ENCODE measurements at places on chromosomes 5 and 9.

DNA sequence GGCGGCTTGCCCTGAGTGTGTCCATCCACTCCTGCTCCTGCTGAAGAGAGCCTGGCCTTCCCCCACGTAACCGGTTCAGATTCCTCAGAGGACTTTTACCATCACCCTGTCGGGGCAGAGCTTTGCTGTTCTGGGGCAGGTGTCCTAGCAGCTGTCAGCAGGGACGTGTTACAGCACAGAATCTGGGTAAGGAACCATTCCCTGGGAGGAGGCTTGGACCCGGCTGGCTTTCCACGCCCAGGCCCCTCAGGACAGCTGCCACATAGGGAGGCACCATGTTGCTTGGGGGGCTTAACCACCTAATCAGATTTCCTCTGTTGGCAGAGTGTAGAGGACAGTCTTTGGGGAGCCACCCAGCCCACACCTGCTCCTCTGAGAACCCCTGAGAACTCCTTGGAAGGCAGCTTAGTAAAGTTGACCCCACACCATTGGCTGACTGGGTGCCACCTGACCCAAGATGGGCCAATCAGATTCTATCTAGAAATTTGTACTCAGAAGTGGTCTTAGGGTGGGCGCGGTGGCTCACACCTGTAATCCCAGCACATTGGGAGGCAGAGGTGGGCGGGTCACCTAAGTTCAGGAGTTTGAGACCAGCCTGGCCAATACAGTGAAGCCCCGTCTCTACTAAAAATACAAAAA is 23.3 kb upstream of the EEIG1 start:
- no peak overlapping the region for H3K27ac ChIP-seq
- peaks cover 8% of the 10 kb centered on the region for H3K36me3 ChIP-seq
- peak; percentile 26 for DNase-seq
- no peak overlapping the region for H3K4me3 ChIP-seq

- no peak for DNase-seq
- peaks cover 24% of the 10 kb centered on the region for H3K4me1 ChIP-seq
Measured at GRCh38 chr9:16571127-16571802, 299.2 kb downstream of the BNC2 start.

- peaks cover 36% of the 10 kb centered on the region for H3K4me1 ChIP-seq
- H3K27ac ChIP-seq = peak overlapping the region; percentile 60
- DNase-seq = no peak
Measured at GRCh38 chr5:34580983-34581382, 75.1 kb upstream of the RAI14 start.

- no peak overlapping the region for H3K4me3 ChIP-seq
- peaks cover 2% of the 10 kb centered on the region for H3K27me3 ChIP-seq
- peaks cover 5% of the 10 kb centered on the region for H3K36me3 ChIP-seq
- H3K27ac ChIP-seq = no peak overlapping the region
Measured at GRCh38 chr9:69371001-69371400, 46.0 kb downstream of the ENTREP1 start.

- peaks cover 4% of the 10 kb centered on the region for H3K36me3 ChIP-seq
Measured at GRCh38 chr5:179266291-179267070, 78.8 kb downstream of the ADAMTS2 start.

DNA sequence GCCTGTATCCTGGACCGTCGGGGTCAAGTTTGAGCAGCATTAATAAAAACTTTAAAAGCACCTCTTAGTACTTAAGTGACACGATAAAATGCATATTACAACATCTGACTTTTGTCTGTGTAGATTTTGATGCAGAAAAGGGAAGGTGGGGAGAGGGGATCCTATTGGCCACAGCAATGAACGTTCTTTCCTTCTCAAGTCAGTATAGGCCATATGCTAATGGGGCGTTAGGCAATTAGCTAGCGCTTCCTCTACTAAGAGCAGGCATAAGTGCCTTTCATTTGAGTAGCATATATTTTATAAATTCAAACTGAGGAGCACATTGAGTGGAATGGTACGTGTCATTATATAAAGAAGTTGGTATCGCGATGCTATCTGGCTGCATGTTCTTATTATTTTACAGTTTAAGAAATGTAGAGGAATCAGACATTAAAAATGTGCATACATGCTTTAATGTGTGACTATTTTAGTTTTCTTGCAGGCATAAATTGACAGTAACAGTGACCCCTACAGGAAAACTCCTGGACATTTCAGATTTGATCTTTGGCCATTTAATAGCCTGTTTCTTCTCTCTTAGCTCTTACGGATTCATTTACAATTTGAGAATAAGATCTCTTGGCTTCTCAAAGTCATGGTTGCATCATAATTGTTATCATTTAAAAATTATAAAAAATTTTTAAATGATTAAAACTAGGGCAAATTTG is 1.1 kb upstream of the GNA14 start:
- H3K36me3 ChIP-seq = no peaks in the 10 kb centered on the region
- H3K4me1 ChIP-seq = peaks cover 2% of the 10 kb centered on the region
- no peak for DNase-seq

DNA sequence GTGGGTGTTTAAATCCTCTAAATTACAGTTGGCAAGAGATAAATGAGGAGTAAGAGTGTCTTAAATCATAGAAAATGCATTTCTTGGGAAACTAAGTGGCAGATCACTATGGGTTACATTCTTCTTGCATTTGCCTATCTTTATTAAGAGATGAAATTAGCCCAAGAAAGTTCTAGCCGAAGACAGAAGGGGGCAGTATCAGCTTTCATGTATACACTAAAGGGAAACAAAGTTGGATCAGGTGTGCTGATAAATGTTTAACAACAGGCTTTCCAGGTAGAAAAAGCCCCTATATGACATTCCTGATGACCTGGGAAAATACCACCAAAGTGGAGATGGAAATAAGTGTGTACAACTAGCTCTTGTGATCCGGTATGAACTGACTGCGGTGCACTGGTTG is 81.9 kb upstream of the TLR4 start:
- no peak overlapping the region for H3K4me3 ChIP-seq
- H3K4me1 ChIP-seq = no peaks in the 10 kb centered on the region
- peaks cover 27% of the 10 kb centered on the region for H3K36me3 ChIP-seq
- no peak for DNase-seq
- H3K27me3 ChIP-seq = peaks cover 2% of the 10 kb centered on the region

DNA sequence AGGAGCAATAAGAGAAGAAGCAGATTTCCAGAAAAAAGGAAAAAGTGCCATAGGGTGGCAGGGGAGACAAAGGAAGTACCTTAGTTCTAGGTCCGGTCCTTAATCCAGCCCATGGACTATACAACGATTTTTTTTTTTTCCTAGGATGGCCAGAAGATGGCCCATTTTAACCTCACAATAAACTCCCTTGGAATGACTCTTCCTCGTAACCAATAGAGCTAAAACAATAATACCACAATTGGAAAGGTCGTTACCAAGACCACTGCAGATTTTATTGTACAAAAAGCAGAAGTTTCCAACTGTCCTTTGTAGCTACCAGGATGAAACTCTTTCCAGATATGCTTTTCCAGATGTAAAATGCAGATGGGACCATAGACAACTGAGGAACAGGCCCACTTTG is 34.4 kb upstream of the SSBP2 start:
- H3K27me3 ChIP-seq = no peaks in the 10 kb centered on the region
- peaks cover 17% of the 10 kb centered on the region for H3K4me1 ChIP-seq
- H3K4me3 ChIP-seq = no peak overlapping the region
- no peaks in the 10 kb centered on the region for H3K36me3 ChIP-seq
- DNase-seq = no peak

- no peaks in the 10 kb centered on the region for H3K4me1 ChIP-seq
- DNase-seq = no peak
- no peak overlapping the region for H3K27ac ChIP-seq
- no peaks in the 10 kb centered on the region for H3K36me3 ChIP-seq
- no peaks in the 10 kb centered on the region for H3K27me3 ChIP-seq
- H3K4me3 ChIP-seq = no peak overlapping the region
Measured at GRCh38 chr5:168612123-168612522, 33.0 kb upstream of the PANK3 start.

DNA sequence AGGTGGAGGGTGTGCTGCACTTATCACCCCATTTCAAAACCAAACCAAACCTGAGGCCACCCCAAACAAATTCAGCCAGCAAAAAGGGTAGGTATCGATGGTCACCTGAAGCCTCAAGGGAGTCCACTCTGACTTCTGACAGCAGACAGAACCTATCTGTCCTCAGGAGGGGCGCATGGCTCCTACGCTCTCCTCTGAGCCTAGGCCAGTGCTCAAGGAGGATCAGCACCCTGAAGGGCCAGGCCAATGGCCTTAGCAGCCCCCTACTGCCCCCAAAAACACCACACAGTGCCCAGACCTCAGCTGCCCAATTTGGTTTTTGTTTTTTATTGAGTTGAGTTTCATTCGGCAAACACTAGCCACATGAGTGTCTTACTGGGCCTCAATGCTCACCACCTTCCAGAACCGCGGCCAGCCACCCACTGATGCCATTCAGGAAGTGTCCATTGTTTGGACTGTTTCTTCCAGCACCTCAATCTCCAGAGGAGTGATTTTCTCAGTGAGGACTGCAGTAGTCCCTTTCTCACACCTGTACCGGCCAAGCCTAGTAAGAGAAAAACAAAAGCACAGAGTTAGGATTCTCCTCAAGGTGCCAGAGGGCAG is 62.0 kb downstream of the PSMB7 start:
- H3K4me3 ChIP-seq = no peak overlapping the region
- no peak for DNase-seq
- H3K36me3 ChIP-seq = no peaks in the 10 kb centered on the region
- peaks cover 45% of the 10 kb centered on the region for H3K4me1 ChIP-seq

- H3K27me3 ChIP-seq = peaks cover 8% of the 10 kb centered on the region
- no peak overlapping the region for H3K27ac ChIP-seq
- H3K4me3 ChIP-seq = no peak overlapping the region
Measured at GRCh38 chr5:68499987-68500386, 284.4 kb downstream of the PIK3R1 start.

DNA sequence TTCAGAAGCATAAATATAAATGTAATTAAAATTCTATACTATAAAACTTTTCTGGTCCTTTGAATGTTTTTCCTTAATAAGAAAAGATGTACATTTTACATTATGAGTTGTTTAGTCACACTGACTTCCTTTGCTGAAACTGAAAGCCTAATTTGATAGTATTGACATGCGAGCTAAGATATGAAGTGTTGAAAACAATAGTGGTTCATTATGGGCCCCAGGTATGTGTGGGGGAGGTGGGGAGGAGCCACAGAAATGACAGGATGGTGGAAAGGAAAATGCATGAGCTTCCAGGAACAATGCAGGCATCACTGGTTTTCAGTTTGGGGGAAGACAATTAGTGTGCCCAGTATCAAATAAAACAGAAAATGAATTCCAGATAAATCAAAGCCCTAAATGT is 35.4 kb upstream of the RLN1 start:
- H3K27me3 ChIP-seq = no peaks in the 10 kb centered on the region
- no peaks in the 10 kb centered on the region for H3K36me3 ChIP-seq
- H3K4me1 ChIP-seq = no peaks in the 10 kb centered on the region
- H3K4me3 ChIP-seq = no peak overlapping the region
- DNase-seq = no peak

- H3K27ac ChIP-seq = no peak overlapping the region
- H3K4me3 ChIP-seq = no peak overlapping the region
- H3K36me3 ChIP-seq = no peaks in the 10 kb centered on the region
- H3K27me3 ChIP-seq = peaks cover 2% of the 10 kb centered on the region
- no peak for DNase-seq
Measured at GRCh38 chr5:3035452-3035851, 284.0 kb upstream of the IRX2 start.

GRCh38 chr5:174559141-174559540 is 165.2 kb upstream of the MSX2 start:
- H3K36me3 ChIP-seq = peaks cover 5% of the 10 kb centered on the region
- peaks cover 1% of the 10 kb centered on the region for H3K27me3 ChIP-seq
- H3K4me3 ChIP-seq = no peak overlapping the region
- H3K27ac ChIP-seq = no peak overlapping the region
- DNase-seq = no peak
- no peaks in the 10 kb centered on the region for H3K4me1 ChIP-seq

DNA sequence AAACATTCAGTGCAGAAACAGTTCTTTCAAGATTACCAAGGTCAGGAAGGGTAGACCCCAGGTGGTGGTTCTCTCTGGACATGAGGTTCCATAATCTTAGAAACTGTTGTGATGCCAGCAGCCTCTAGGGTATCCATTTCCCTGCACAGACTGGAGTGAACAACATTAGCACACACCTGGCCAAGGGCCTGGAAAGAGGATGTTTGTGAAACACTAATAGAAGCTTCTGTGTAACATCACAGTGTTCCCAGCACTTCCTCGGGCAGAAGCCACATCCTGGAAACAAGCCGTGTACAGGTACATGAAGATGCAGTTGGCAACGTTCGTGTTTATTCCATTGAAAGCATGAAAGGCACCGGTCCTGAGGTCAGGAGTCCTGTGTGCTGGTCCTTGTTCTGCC is 598.2 kb upstream of the KLF4 start:
- DNase-seq = no peak
- H3K27ac ChIP-seq = no peak overlapping the region
- no peaks in the 10 kb centered on the region for H3K4me1 ChIP-seq
- no peak overlapping the region for H3K4me3 ChIP-seq
- no peaks in the 10 kb centered on the region for H3K36me3 ChIP-seq

- no peaks in the 10 kb centered on the region for H3K27me3 ChIP-seq
- H3K4me1 ChIP-seq = no peaks in the 10 kb centered on the region
- H3K4me3 ChIP-seq = no peak overlapping the region
- no peak overlapping the region for H3K27ac ChIP-seq
- DNase-seq = no peak
Measured at GRCh38 chr5:157350939-157351801, 85.2 kb downstream of the CYFIP2 start.

- H3K36me3 ChIP-seq = no peaks in the 10 kb centered on the region
- H3K27ac ChIP-seq = no peak overlapping the region
- no peaks in the 10 kb centered on the region for H3K27me3 ChIP-seq
- H3K4me3 ChIP-seq = no peak overlapping the region
- no peak for DNase-seq
Measured at GRCh38 chr5:16957304-16958196, 21.5 kb upstream of the MYO10 start.

Data from glutamatergic neuron (in vitro differentiated cells).